ENCODE measurements at places on chromosomes 3 and 15.

DNA sequence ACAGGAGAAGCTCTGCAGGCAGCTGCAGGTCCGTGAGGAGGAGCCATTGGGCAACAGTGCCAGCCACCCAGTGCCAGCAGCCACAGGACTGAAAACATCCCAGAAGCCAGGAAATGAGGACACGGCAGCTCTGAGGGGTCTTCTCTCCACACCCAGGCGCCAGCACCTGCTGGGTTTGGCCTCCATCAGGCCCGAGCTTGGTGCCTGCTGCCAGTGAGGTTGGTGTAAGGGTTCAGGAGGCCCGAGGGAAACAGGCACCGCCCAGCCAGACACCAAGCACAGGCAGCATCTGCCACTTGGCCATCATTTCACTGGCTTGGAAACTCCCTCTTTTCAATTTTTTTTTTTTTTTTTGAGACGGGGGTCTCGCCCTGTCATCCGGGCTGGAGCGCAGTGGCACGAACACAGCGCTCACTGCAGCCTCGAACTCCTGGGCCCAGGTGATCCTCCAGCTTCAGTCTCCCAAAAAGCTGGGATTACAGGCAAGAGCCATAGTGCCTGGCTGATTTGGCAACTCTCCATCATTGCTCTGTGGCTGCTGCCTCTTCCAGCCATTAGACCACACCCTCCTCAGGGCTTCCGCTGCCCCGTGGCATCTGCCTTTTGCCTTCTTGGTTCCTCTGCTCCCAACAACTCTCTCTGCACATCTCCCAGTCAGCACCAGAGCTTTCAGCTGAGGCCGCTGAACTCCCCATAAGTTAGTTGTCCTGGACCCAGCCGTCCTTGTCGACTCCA is 1.5 kb upstream of the ITIH3 start:
- DNase-seq, result no peak

DNA sequence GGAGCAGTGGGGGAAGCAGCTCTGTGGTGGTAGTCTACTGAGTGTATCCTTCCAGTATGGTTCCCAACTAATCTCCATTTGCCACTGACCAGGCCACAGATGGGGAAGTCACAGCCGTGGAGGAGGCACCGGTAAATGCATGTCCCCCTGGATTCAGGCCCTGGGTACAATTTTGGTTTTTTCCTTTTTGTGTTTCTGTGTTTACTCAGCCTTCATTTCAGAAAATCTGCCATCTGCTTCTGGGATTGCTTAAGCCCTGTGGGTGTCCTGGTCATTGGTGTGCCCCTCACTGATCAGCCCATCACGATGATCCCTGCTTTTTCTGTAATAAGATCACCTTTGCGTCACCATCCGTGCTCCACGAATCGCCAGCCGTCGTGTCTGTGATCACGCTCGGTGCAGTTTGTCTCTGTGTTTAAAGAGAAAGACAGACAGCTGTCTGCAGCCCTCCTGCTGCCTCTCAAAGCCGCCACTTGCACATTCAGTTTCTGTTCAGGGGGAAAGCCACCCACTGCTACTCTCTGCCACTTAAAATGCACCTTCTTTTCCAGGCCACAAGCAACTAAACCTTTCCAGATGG is 68.9 kb downstream of the DNASE1L3 start:
- no peak for DNase-seq

DNA sequence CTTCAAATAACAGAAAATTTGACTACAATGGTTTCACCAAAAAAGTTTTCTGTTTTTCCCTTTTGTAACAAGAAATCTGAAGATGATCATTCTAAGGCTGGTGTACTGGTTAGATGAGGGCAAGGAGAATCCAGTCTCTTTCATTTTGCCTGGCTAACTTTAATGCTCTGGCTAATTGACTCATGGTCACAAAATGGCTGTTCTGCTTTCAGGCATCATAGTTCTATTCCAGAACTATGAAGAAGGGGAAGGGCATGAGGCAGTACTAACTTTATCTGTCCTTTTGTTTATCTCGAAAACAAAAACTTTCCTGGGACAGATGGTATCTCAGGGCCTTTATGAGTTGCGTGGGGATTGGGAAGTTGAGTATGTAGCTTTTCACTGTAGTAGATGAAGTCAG is 50.4 kb downstream of the SLC25A26 start:
- DNase-seq, result no peak

DNA sequence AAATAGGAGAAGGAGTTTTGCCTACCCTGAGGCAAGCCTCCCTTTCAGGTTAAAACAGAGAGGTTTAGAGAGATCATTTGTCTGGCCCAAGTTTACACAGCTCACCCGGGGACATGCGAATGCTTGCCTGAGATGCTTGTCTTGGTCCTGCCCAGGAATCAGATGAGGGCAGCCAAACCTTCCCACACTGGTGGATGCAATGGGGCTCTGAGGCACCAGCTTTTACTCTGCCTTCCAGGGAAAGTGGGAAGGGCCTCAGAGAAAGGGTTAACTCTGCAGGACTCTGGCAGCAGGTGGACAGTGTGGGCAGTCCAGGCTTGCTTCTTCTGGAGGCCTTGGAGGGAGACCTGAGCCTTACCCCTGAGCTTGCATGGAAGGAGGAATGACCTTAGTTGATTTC is 90.0 kb downstream of the LRRK1 start:
- DNase-seq, result no peak

GRCh38 chr3:138068579-138069174 is 46.7 kb downstream of the DZIP1L start:
- peak; percentile 62 for DNase-seq

DNA sequence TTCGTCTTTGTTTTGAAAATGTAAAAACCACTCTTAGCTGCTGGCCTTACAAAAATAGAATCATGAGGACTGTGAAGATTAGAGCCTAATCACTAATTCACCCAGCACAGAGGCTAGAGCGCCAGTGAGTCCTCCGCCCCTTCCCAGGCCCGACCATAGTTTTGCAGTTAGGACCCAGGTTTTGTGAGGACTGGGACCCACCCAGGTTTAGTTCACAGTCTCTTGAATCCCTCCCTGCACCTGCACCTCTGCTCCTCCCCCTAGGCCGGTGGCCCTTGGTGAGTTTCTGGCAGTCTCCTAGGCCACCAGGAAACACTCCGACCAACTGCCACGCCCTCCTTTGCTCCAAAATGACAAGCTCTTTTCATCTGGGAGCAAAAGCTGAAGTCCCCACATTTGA is 136.0 kb upstream of the CCDC54 start:
- peak; percentile 44 for DNase-seq

GRCh38 chr3:155321418-155321817 is 27.9 kb upstream of the STRIT1 start:
- DNase-seq, result no peak

DNA sequence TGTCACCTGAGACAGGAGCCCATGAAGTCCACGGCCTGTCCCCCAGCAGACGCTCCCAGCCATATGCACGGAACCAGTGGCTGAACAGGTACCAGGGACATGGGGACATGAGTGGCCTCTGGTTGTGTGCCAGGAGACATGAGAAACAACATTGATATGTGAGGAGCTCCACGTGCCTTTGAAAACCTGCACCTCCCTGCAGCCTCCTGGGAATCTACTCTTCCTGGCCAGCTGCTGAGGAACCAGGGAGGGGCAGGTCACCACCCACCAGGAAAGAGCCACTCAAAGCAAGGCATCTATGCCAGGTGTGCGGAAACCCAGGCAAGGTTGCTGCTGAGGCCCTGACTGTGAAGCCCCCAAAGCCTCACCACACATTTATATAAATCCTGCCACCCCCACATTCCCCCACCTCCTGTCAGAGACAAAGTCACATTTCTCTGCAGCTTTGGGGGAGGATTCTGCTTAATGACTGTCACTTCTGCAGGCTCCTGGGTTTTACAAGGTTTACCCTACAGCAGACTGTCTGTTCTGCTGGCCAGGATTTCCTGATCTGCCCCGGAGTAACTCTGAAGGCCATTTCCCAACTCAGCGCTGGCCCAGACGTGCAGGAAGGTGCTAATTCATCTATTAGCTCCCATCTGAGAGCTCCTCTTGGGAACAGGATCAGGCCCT is 110.8 kb downstream of the ADCY5 start:
- no peak for DNase-seq

- no peak for DNase-seq
Observed at GRCh38 chr3:77449459-77450350, 409.8 kb downstream of the ROBO2 start.

DNA sequence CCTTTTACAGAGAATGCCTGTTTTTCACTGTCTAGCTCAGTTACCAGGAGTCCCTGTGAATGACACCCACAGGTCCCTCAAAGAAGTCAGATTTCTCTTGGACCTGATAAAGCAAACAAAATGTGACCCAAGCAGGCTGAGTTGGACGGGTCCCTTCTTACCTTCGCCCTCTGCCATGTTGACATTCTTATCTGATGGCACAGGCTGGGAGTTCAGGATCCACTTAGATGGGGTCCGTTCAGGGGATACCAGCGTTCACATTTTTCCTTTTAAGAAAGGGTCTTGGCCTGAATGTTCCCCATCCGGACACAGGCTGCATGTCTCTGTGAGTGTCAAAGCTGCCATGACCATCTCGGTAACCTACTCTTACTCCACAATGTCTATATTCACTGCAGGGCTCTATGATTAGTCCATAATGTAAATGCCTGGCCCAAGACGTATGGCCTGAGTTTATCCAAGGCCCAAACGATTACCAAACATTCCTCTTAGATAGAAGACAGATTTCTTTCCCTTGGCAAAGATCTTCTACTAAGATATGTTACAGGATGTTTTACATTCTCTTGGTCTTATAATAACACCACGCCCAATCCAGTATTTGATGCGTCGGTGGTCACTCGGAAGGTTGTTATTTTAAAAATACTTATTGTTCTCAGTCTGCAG is 179.1 kb downstream of the THSD4 start:
- DNase-seq, result no peak

GRCh38 chr15:33055962-33056361 is 138.6 kb downstream of the FMN1 start:
- DNase-seq, result no peak

GRCh38 chr15:64807051-64807749 is 18.2 kb downstream of the PIF1 start:
- DNase-seq, result no peak

GRCh38 chr3:126064627-126065258 is 19.2 kb downstream of the SLC41A3 start:
- DNase-seq, result no peak

- peak; percentile 29 for DNase-seq
Observed at GRCh38 chr3:65048151-65048550, 360.4 kb upstream of the ADAMTS9 start.

- peak; percentile 28 for DNase-seq
Observed at GRCh38 chr3:25663347-25663868, 1.3 kb downstream of the TOP2B start.

GRCh38 chr15:41125931-41126642 is 10.0 kb upstream of the INO80 start:
- no peak for DNase-seq

DNA sequence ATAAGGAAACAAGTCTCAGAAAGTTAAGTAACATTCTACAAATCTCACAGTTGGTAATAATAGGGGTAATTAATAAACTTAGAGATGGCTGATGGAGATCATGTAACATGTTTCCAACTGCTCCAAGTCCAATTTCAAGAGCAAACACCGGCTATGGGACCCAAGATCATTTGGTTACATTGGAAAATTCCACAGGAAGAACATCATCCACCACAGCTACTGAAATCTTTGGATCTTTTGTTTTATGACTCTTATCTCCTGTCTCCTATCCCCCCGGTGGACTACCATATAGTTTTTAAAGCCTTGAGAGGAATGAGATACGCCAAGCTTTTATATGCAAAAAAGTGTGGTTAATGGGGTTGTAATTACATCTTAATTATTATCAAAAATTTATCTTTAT is 216.1 kb downstream of the WNT5A start:
- no peak for DNase-seq

DNA sequence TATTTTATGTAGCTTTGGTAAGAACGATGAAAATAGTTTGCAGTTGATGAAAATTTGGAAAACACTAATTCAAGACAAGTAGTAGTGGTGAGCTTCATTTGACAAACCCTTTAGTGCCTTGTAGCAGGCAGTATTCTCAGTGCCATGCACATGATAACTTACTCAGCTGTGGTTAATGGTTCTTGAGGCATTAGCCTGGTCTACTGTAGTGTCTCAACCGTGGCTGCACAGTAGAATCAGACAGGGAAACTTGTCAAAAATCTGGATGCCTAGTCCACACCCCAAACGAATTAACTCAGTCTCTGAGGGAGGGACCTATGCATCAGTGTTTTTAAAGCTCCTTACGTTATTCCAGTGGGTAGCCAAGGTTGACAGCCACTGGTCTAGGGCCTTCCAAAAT is 45.4 kb downstream of the PSMD6 start:
- DNase-seq, result no peak

- peak; percentile 67 for DNase-seq
Observed at GRCh38 chr15:43238671-43239131, 17.9 kb upstream of the EPB42 start.

- no peak for DNase-seq
Observed at GRCh38 chr3:27714146-27714526, 8.0 kb downstream of the EOMES start.
